Activated CD4-positive, alpha-beta T cell treated with anti-CD3 and anti-CD28 coated beads for 1 hour (primary cell): ENCODE measurements at places on chromosomes 4 and X.

- DNase-seq, result no peak
Observed at GRCh38 chr4:163274861-163275260, 57.5 kb downstream of the NPY1R start.

- no peak for DNase-seq
Observed at GRCh38 chr4:22672944-22673343, 19.8 kb upstream of the GBA3 start.

DNA sequence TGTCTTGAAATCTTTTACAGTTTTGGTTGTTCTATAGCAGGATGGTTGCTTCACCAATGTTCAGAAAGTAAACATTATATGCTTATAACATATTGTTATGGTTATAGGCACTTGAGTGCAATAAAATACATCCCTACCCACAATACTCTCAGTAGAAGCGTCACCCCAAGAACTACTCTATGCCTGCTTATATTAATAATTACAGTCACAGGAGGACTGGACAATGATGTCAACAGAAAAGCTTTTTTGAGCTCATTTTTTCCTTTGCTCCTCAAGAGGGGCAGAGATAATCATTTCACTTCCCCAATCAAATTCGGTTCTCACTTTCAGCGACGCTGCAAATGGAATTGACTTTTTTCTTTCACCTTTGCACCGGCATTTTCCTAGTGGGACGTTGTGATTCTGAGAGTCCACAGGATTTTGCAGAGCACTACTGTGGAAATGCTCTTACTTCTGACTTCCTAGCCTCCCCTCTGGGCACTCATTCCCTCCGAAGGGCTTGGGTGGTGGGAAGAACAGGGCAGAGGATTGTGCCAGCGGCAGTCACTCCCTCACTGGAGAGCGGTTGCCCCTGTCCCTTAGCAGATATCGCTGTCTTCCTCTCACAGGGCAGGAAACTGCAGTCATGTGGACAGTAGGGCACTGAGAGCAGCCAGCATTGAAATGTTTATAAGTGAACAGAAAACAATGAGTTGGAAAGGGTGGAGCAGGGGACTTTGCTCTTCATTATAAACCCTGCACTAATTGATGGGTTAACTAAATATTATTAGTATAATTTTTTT, 24.9 kb upstream of the SGMS2 start:
- no peak for DNase-seq

GRCh38 chr4:108486046-108486445, 134.3 kb upstream of the RPL34 start:
- no peak for DNase-seq

DNA sequence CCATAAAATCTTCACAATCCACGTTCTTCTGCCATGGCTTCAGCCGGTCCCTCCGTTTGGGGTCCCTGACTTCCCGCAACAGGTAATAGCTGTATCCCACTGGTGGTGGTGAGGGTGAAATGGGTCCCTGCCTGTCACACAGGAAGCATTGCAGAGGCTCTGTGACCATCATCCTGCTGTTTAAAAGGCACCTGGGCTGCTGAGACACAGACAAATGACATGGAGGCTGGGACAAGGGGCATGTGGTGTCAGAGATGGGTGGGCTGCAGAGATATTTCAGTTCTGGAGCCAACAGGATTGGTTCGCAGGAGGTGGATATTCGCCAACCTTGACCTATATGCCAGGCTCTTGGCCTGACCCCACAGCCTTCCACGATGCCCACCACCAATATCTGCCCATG, 82.1 kb downstream of the JAKMIP1 start:
- no peak for DNase-seq
